ENCODE measurements at places on chromosomes 7 and 10.
A peak's percentile ranks its signal among the peaks of the same experiment; 100 is the strongest.

- DNase-seq, result no peak
- no peak overlapping the region for H3K27ac ChIP-seq
- H3K4me3 ChIP-seq, result no peak overlapping the region
- H3K36me3 ChIP-seq, result no peaks in the 10 kb centered on the region
- no peaks in the 10 kb centered on the region for H3K4me1 ChIP-seq
- no peaks in the 10 kb centered on the region for H3K27me3 ChIP-seq
Observed at GRCh38 chr7:19957664-19958063, 184.2 kb upstream of the TMEM196 start.

DNA sequence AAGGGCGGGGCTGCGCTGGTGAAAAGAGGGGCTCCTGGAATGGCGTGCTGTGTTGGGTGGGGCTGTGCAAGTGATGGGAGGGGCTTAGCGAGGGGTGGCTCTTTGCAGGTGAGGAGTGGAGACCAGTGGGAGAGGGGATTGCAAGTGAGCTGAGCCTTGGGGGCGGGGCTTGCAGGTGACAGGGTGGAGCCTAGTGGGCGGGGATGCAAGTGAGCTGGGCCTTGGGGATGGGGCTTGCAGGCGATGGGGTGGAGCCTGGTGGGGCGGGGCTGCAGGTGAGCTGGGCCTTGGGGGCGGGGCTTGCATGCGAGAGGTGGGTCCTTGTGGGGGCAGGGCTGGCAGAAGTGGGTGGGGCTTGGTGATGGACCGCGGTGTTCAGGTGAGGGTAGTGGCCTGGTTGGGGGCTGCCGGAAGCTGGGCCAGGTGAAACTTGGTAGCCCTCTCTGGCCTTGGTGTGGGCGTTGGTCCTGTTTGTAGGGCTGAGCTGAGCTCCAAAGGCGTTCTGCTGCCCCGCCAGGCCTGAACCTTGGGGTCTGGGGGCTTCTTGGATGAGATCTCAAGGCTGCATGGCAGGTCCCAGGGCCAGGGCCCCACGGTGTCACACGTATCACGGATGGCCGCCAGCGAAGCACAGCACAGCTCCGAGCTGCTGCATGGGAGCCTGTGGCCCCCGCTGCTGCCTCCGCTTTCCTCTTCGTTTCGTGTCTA lies 743 bp upstream of the PITRM1 start:
- peaks cover 4% of the 10 kb centered on the region for H3K27me3 ChIP-seq
- no peak overlapping the region for H3K27ac ChIP-seq
- peaks cover 12% of the 10 kb centered on the region for H3K36me3 ChIP-seq
- H3K4me1 ChIP-seq, result peaks cover 6% of the 10 kb centered on the region

DNA sequence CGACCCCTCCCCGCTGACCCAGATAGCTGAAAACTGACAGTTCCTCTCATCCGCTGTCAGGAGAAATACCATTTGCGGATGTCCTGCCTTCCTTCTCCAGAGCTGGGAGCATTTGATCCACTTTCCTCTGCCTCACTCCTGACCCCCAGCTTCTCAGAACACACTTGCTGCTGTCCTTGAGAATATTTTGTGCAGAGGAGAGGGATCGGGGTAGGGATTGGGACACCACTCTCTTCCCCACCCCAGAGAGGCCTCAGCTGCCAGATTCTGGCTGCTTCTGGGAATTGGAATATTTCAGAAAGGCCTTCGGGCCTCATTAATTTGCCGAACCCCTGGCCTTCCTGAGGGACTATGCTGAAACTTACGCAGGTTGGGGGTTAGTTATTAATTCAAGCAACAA lies 97.0 kb downstream of the C10orf105 start:
- peaks cover 29% of the 10 kb centered on the region for H3K4me1 ChIP-seq
- H3K36me3 ChIP-seq, result no peaks in the 10 kb centered on the region
- peaks cover 3% of the 10 kb centered on the region for H3K27me3 ChIP-seq
- peak overlapping the region; percentile 68 for H3K27ac ChIP-seq
- no peak overlapping the region for H3K4me3 ChIP-seq

GRCh38 chr10:131890276-131891195 lies 10.3 kb upstream of the PPP2R2D start:
- H3K27ac ChIP-seq, result no peak overlapping the region
- no peak for DNase-seq
- peaks cover 7% of the 10 kb centered on the region for H3K27me3 ChIP-seq
- no peak overlapping the region for H3K4me3 ChIP-seq
- no peaks in the 10 kb centered on the region for H3K4me1 ChIP-seq

GRCh38 chr7:141696348-141696747 lies 5.6 kb downstream of the DENND11 start:
- H3K4me1 ChIP-seq, result peaks cover 69% of the 10 kb centered on the region
- H3K27ac ChIP-seq, result peak overlapping the region; percentile 84
- H3K4me3 ChIP-seq, result no peak overlapping the region
- DNase-seq, result no peak

- no peaks in the 10 kb centered on the region for H3K36me3 ChIP-seq
- H3K4me1 ChIP-seq, result no peaks in the 10 kb centered on the region
Observed at GRCh38 chr7:136530831-136531230, 337.6 kb upstream of the CHRM2 start.

- H3K4me3 ChIP-seq, result peak overlapping the region; percentile 91
- peaks cover 22% of the 10 kb centered on the region for H3K4me1 ChIP-seq
Observed at GRCh38 chr10:75110006-75110632, 1.3 kb upstream of the SAMD8 start.

GRCh38 chr10:11832042-11832441 lies 8.9 kb downstream of the PROSER2 start:
- peaks cover 5% of the 10 kb centered on the region for H3K4me1 ChIP-seq
- H3K4me3 ChIP-seq, result no peak overlapping the region
- DNase-seq, result no peak
- H3K36me3 ChIP-seq, result no peaks in the 10 kb centered on the region

- peaks cover 9% of the 10 kb centered on the region for H3K4me1 ChIP-seq
- H3K36me3 ChIP-seq, result no peaks in the 10 kb centered on the region
- DNase-seq, result no peak
- no peaks in the 10 kb centered on the region for H3K27me3 ChIP-seq
- H3K4me3 ChIP-seq, result no peak overlapping the region
Observed at GRCh38 chr7:46908770-46909169, 673.1 kb downstream of the TNS3 start.

GRCh38 chr7:43309706-43310022 lies 197.2 kb downstream of the HECW1 start:
- no peaks in the 10 kb centered on the region for H3K27me3 ChIP-seq
- no peaks in the 10 kb centered on the region for H3K36me3 ChIP-seq
- H3K4me3 ChIP-seq, result no peak overlapping the region
- H3K27ac ChIP-seq, result no peak overlapping the region

DNA sequence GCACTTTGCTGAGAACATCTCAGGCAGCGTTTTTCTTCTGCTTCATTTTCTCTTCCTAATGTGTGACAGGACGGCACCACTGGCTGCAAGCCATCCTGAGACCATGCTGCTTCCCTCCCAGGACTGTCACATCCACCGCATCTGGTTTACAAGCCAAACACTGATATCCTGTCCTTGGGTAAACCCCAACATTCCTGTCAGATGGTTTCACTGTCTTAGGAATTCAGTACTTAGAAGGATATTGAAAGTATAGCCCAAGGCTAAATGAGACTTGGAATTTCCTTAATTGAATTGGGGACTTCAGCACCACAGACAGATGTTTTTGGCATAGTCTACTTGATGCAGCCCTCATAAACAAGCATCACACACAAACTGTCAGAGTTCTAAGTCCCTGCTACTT lies 74.2 kb upstream of the PLXNA4 start:
- no peak overlapping the region for H3K4me3 ChIP-seq
- no peak for DNase-seq
- H3K36me3 ChIP-seq, result no peaks in the 10 kb centered on the region
- peaks cover 22% of the 10 kb centered on the region for H3K4me1 ChIP-seq
- peaks cover 3% of the 10 kb centered on the region for H3K27me3 ChIP-seq
- no peak overlapping the region for H3K27ac ChIP-seq

GRCh38 chr10:59627366-59628018 lies 82.2 kb downstream of the SLC16A9 start:
- no peak overlapping the region for H3K27ac ChIP-seq
- peaks cover 1% of the 10 kb centered on the region for H3K27me3 ChIP-seq
- H3K4me3 ChIP-seq, result no peak overlapping the region
- H3K36me3 ChIP-seq, result no peaks in the 10 kb centered on the region

GRCh38 chr10:2782265-2782664 lies 285.1 kb upstream of the PFKP start:
- no peak for DNase-seq
- no peaks in the 10 kb centered on the region for H3K4me1 ChIP-seq
- H3K27ac ChIP-seq, result no peak overlapping the region
- no peaks in the 10 kb centered on the region for H3K36me3 ChIP-seq
- H3K27me3 ChIP-seq, result no peaks in the 10 kb centered on the region
